ENCODE measurements at places on chromosomes 6 and 20.

DNA sequence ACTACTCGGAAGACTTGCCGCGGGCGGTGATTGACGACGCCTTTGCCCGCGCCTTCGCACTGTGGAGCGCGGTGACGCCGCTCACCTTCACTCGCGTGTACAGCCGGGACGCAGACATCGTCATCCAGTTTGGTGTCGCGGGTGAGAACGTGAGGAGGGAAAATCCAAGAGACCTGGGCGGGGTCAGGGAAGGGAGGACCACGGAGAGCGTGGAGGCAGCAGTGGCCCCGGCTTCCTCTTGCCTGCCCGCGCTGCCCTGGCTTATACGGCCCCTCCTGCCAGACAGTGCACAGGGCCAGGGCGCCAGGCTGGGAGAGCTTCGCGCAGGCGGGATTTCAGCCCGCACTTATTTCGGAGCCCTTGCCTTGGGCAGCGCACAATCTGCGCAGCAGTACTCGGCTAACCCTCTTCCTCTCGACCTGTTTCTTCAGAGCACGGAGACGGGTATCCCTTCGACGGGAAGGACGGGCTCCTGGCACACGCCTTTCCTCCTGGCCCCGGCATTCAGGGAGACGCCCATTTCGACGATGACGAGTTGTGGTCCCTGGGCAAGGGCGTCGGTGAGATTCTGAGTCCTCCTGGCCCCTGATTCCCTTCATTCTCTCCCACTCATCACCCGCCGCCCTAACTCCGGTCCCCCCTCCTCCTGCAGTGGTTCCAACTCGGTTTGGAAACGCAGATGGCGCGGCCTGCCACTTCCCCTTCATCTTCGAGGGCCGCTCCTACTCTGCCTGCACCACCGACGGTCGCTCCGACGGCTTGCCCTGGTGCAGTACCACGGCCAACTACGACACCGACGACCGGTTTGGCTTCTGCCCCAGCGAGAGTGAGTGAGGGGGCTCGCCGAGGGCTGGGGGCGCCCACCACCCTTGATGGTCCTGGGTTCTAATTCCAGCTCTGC, 2.0 kb downstream of the MMP9 start:
- no peak for DNase-seq

- no peak for DNase-seq
These were observed 149.8 kb upstream of the JAG1 start for GRCh38 chr20:10823585-10823984.

- DNase-seq: no peak
These were observed 20.2 kb upstream of the MRPS18A start for GRCh38 chr6:43707767-43708166.

GRCh38 chr6:16803294-16804200, 42.3 kb upstream of the ATXN1 start:
- peak; percentile 15 for DNase-seq

- no peak for DNase-seq
These were observed 197.7 kb downstream of the BCAS1 start for GRCh38 chr20:53872561-53873229.

GRCh38 chr20:5776077-5776476, 25.9 kb downstream of the SHLD1 start:
- DNase-seq: no peak

- no peak for DNase-seq
These were observed 19.8 kb upstream of the VSTM2L start for GRCh38 chr20:37882961-37883712.

GRCh38 chr6:163469459-163469985, 55.0 kb downstream of the QKI start:
- DNase-seq: no peak

DNA sequence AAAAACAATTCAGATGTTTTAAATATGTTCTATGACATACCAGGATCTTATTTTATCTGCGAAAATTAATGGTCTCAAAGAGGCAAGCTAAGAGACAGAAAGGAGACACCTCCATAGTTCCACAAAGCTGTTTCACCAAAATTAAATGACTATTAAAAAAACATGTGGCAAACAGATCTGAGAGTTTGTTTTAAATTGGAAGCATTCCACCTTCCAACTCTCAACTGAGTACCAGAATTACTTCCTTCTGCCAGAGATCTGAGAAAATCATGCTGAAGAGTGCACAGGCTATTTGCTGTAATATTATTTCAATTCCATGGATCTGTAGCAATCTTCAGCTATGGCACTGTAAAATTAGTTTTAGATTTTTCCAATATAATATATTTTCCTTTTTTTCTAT, 669.5 kb upstream of the MARCKS start:
- DNase-seq: peak; percentile 18

DNA sequence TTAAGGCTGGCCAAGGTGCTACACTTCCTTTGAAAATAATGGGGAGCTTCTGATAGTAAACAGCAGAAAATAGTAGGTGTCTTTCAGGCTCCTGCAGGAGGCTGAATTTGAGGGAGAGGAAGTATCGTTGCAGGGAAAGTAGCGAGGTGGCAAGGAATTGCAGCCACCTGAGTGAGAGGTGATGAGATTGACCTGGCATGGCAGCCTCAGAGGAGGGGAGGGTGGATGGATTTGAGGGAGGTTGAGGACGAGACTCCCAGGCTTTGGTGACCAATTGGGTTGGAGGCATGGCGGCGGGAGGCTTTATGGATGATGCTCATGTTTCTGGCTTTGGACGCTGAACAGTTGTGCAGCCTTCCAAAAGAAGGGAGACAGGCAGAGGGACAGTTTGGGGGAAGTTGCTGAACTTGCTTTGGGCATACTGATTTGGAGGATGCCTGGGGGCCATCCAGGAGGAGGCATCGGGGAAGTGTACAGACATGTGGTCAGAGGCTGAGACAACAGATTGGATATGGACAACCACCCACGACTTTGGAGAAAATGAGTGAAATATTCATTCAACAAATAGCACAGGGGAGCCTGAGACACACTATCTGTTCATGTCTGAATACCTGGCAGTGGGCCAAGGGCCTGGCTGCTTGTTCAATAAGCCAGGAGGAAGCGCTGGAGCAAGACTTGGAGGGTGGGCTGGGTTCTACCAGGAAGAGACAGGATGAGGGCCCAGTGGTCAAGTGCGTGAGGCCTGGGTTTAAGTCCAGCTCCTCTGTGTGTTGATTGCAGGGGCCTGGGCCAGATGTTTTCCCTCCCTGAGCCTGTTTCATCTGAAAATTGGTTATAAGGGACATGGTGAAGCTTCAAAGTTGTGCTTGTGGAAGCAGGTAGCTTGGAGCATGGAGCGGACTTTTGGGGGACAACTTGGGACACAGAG, 113.2 kb downstream of the CEBPB start:
- peak; percentile 96 for DNase-seq

- DNase-seq: no peak
These were observed 433.7 kb upstream of the CHD6 start for GRCh38 chr20:42051921-42052320.

GRCh38 chr6:14875481-14876063, 370.3 kb upstream of the JARID2 start:
- no peak for DNase-seq

DNA sequence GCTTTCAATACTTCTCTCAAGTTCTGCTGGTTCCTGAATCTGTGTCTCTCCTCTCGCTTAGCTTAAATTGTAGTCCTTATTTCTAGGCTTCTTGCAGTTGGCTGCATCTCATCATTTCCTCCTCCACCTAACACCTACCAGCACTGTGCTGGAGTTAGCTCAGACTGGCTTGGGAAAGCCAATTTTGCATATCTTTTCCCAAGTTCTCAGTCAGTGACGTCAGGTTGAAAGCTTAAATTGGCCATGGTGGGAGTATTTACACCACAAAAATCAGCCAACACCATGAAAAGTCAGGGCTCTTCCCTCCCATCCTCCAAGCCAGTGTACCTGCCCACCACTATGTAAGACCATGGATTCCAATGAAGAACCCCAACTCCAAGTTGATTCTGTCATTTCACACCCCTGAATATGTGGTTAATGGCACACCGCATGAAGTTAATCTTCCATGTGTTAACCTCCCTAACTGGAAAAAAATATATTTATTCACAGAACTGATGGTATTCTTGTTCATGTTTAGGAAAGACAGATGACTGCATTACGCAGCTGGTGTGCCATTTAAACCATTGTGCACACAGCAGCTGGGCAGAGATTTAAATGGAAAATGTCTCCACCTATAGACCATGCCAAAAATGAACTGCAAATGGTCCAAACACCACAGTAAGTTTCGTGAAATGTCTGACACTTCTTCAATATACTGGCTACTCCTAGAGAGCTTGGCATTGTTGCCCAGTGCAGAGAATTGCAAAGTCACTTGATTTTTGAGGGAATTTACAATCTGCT, 274.1 kb upstream of the MAP3K7 start:
- peak; percentile 7 for DNase-seq

- DNase-seq: no peak
These were observed 24.0 kb upstream of the DDO start for GRCh38 chr6:110439356-110439755.

DNA sequence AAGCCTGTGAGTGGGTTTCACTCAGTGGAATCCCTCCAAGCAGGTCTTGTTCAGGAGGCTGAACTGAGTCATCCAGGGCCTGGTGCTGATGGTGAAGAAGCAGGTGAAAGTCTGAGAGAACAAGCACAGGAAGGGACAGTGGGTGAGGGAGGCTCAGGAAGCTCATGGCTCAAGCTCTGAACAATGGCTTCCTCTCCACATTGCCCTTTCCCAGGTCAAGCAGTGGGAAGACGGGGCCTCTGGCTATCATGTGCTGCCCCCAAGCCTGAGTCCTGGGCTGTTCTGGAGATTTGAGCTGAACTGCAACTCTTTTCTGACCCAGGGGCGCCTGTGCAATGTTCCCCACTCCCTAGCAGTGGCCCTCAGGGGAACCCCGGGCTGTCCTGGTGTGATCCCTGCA, 3.4 kb downstream of the CST9L start:
- DNase-seq: no peak

GRCh38 chr6:56909115-56909907, 45.6 kb upstream of the BEND6 start:
- peak; percentile 39 for DNase-seq

DNA sequence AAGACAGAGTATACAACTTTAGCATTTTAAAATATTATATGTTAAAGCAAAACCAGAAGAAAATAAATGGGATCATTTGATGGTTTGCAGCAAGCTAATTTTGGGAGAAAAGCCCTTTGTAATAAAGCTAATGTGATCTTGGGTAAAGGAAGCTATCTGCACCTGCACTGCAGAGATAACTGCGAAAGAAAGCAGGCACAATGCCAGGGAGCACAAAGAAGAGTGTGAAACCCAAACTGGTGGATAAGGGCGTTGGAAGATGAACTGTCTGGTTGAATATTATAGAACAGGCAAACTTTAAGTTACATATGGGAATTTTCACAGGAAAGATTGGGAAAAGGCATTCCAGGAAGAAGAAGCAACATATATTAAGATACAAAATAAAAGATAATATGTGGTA, 179.2 kb upstream of the KHDRBS2 start:
- no peak for DNase-seq

DNA sequence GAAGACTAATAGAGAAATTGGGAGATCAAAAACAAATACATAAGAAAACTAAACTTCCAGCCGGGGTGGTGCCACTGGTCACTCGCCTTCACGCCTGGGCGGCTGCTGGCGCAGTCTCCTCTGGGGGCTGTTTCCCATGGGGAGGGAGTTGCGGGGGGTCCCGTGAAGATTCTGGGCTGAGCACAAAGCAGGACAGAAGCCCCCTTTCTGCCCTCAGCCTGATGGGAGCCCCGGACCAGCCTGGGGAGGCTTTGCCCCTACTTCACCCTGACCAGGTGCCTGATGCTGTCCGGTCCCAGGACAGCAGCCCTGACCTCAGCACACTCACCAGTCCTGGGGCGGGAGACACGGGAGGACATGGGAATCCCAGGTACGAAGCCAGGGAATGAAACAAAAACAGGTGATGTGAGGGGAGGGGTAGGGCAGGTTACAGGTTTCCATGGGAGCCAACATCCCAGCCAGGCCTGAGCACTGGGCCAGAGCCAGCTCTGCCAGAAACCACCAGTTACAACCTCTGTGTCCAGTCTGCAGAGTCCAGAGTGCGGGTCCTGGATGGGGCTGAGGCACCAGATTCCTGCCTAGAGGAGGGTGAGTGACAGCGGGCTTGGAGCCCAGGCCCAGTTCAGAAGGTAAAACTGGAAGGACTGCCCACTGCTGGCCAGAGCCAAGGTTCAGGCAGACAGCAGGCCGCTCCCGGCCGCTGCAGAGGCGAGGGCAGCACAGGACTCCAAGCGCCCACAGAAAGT, 326.4 kb downstream of the TAF4 start:
- DNase-seq: no peak

GRCh38 chr6:158191761-158192160, 23.6 kb downstream of the GTF2H5 start:
- DNase-seq: no peak

DNA sequence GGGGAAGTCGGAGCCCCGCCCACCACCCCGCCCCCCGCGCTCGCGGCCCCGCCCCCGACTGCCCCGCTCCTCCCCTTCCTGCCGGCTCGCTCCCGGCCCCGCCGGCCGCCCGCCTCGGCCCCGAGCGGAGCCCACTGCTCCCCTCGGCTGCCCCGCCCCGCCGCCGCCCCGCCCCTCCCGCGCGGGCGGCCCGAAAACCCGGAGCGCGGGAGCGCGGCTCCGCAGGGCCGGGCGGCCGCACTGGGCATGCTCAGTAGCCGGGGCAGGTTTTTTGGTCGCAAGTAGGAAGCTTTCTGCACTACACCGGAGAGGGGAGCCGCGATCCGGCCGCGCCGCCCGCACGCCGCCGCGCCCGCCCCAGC, at the start of gene CDYL:
TSS of gene CDYL (plus strand) at position 274 of the 362 bp plus-strand sequence. CDS start 380 bp downstream, outside the sequence.
- DNase-seq: peak; percentile 77

DNA sequence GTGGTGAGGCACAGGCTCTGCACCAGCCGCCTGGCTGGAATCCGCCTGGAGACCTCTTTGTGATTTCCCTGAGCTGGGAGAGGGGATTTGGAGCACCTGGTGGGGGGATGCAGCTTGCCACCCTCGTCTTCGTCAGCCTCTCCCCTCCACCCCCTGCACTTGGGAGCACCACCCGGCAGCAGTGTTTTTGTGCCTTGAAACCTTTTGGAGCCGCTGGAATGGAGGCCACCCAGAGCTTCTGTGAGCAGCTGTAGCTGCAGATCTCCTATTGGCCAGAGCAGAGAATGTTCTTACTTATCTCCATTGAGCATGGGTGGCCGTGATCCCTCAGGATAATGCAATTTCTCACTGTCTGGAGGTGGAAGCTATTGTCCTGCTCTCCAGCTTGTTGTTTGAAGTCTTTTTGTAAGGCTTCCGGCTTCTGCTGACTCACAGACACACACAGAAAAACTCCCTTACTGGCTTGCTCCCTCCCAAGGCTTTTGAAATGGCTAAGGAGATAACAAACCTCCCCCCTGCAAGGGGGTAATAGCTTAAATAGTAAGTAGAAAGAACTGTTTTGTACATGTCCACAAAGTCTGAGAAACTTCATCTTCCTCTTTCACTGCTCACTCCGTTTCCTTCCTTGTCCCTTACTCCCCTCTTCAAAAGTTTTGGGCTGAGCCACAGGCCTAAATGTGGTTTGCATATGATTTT, 271.2 kb downstream of the PRL start:
- DNase-seq: peak; percentile 64
